AML-193 (cell line): ENCODE measurements at places on chromosomes 5 and 9.

DNA sequence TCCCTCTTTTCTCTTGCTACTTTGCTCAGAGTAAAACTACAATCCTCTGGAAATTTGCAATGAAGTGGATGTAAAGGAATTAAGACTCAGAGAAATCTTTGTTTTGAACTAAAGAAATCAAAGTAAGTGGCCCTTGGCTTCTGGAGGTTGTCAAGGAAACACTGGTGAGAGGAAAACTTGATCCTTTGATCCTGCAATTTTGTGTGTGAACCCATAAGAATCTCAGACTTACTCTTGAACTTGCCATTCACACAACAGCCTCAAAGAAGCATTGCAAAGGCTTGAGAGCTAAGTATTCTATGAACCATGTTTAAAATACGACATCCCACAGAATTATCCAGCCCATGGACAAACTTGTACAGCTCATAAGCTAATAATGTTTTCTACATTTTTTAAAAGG lies 827.5 kb downstream of the TAF11L14 start:
- no peak for DNase-seq

DNA sequence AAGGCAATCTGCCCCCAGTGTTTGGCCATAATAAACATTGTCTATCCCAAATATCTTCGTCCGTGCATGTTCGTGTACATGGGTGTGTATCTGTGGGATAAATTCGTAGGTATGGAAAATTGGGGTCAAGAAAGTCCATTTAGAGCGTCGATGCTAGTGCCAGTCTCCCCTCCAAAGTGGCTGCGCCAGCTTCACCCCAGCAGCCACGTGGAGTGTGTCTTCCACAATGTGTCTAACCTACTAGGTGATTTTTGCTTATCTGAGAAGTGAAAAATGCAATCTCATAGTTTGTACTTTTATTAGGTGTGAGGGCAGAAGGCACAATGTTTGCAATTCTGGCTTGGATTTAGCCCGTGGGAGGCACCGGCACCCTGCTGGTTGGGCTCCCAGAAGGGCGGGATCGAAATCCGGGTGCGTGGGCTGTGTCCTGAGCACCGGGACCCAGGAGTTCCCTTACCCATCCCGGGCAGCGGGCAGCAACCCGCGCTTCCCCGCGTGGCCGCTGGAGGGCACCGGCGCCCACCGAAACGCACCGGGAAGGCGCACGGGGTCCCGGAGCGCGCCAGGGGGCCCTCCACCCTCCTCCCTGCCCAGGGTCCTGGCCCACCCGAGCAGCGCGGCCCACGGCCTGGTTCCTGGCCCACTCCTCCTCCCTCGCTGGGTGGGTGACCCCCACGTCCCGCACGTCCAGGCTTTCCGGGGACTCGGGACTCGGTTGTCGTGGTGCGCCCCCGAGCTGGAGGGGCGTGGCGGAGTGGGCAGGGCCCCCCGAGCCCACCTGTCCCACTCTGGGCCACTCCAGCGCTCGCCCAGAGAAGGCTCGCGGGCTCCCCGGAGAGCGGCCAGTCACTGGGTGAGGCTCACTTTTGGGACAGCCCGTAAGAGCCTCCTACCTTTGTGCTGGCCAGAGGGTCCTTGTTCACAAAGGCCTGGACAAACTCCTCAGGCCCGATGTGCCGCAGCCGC lies 55.4 kb upstream of the RNF130 start:
- peak; percentile 13 for DNase-seq

GRCh38 chr5:9033524-9033923 lies 512.4 kb downstream of the SEMA5A start:
- DNase-seq = no peak

GRCh38 chr9:71768388-71769174 lies at the start of gene CEMIP2:
CEMIP2 (minus strand) TSS chr9:71768513; CDS start chr9:71750373, 18,140 bp downstream.
- DNase-seq = peak; percentile 85

DNA sequence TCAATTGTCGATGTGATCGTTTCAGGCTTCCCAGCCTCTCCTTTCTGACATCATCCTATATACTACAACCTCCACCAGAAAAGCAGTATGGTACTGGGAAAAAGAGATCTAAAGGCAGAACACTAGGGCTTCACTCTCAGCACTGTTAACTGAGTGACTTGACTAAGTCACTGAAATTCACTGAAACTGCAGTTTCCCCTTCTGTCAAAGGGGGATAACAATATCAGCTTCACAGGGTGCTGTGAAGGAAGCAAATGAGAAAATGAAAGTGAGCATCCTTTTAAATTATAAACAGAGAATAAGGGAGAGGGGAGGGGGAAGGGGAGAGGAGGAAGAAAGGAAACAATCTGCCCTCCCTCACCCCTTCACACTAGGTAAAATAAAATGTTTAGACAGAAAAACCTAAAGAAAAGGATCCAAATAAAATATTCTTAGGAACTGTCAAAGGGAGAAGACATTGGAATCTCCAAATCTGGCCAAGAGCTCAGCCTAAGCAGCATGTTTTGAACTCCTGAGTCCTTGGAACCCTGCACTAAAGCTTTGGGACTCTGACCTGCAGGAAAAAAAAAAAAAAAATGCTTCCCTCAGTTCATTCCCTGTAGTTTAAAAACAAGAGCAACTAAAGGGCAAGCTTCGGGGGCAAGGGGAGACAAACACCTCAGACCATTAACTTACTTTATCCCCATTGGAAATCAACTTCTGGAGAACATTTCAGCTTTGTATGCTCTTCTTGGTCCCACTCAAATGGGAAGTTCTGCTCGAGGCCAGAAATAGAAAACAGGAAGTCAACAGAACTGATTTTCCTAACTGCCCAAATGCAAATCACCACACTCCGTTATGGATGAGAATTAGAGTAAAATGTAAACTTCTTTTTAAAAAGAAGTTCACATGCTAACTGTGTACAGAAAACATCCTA lies 178.3 kb downstream of the DEPDC1B start:
- DNase-seq = no peak

DNA sequence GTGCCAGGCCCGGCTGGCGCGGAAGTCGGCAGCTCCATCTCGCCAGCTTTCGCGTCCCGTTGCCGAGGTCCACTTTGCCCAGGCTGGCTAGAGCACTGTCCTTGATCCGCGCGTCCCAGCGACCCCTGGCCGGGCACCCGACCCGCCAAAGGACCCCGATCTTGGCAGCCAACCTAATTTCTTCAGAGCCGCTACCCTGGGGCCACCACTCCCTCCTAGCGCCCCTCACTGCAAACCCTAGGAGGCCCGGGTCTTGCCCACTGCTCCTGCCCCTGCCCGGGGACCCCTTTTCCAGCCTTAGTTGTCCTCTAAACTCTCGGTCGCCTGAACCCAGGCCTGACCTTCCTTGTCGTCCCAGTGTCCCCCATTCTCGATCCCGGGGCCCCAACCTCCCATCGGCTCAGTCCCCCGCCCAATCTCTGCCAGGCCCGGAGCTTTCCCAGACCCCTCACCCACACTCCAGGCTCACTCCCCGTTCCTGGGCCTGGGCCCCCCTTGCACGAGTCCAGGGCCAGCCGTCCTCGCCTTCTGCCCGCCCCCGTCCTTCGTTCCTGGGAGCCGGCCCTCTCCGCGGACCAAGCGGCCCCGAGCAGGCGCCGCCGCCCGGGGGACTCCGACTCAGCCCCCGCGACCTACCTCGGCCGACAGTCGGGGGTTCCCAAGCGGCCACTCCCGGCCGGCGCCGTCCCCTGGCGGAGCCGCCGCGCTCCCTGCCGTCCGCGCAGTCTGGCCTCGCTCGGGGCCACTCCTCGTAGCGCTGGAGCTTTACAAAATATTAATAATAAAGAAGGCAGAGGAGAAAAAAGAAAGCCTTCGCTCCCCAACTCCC lies 701 bp upstream of the LMX1B start:
- DNase-seq = no peak

GRCh38 chr9:85431339-85432102 lies 310.2 kb downstream of the AGTPBP1 start:
- no peak for DNase-seq

DNA sequence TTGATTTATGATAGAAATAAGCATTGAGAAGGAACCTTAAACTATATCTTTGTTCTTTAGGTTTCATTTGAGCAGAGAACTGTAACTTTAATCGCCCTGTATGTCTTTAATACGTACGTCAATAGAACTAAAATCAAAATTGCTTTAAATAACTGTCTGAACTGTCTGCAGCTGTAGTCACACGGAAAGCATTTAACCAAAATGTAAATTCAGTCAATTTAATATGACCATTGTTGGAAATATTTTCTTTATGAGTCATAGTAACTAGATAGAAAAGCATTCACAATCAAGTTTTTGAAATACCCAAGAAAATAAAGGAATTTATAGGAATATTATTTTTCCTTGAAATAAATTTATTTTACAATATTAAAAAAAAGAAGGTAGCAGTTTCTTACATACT lies 157.1 kb upstream of the CDH6 start:
- DNase-seq = no peak

DNA sequence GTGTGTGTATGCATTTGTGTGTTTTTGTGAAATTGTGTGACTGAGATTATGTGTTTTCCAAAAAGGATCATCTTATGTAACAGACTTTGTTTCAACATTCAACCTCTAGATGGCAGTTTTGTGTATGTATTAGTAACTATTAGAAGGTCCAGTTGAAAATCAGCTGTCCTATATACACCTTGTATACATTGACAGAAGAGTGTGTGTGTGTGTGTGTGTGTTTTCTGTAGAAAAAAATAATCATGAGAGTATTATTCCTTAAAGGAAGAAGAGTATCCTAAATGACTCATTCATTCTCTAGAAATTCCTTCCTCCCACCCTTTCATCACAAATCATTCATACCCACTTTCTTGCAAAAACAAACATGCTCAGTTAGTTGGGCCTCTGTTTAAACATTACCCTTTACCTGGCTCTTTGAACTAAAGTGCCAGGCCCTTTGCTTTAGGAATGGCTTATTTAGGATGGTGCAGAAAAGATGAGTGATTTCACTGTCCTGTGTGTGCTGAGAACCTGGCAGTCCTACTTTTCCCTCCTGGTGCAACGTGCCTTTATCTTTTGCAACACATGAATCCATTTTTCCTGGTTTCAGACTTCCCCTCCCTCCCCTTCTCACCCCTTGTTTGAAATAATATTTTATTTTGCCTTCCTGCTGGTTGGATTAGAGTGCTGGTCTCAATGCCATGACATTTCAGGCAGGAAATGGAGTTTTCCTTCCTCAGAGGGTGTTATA lies 152.2 kb downstream of the ARHGAP26 start:
- DNase-seq = peak; percentile 71

GRCh38 chr5:43895876-43896275 lies 292.9 kb downstream of the NNT start:
- no peak for DNase-seq

DNA sequence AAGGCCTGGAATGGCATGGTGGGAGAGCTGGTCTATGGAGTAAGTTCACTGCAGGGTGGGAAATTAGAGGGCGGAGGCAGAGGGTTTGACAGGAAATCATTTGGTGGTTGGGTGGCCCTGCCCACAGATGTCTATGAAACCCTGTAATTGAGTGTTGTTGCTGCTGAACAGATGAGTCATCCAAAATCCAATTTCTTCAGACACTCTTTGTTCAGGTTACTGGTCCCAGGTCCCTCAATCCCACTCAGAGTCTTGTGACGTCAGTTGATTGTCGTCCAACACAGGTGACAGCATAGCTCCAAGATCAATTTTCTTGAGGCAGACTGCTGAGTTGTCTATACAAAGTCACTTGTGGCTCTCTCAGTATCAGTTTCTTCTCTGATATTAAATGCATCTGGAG lies 208.6 kb downstream of the GRIA1 start:
- DNase-seq = no peak

GRCh38 chr5:6175172-6175854 lies 203.0 kb downstream of the MED10 start:
- no peak for DNase-seq

DNA sequence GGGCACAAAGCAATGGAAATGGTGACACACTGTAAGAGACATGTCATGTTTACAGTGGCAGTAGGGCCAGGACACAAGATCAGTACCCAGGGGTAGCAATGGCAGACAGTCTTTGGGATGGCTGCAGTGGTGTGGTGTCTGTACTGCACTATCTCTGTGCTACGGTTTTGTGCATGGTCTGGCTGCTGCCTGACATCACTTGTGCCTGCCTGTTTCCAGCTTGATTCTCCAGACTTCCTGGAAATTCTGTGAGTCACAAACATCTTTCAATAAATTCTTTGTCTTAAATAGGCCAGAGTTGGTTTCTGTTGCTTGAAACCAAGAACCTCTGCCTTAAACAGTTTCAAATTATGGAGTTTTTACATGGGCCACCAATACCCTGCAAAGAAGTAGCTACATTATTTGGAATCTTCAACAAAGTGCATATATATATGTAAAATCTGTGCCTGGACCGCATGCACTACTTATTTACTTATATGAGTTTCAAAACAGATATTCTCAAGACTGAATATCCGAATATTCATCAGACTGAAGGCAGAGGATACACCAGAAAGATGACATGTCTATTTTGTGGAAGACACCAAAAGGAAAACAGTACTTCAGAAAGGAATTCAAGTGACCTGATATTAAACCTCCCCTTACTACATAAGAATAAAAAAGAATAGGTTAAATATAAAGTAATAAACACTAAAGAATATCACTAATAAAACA lies 188.1 kb downstream of the RFX3 start:
- DNase-seq = no peak

- DNase-seq = no peak
Measured at GRCh38 chr5:41032973-41033372, 38.2 kb downstream of the MROH2B start.

- no peak for DNase-seq
Measured at GRCh38 chr5:142484821-142485387, 160.1 kb upstream of the SPRY4 start.

GRCh38 chr5:173718469-173718868 lies 102.0 kb upstream of the BOD1 start:
- no peak for DNase-seq

DNA sequence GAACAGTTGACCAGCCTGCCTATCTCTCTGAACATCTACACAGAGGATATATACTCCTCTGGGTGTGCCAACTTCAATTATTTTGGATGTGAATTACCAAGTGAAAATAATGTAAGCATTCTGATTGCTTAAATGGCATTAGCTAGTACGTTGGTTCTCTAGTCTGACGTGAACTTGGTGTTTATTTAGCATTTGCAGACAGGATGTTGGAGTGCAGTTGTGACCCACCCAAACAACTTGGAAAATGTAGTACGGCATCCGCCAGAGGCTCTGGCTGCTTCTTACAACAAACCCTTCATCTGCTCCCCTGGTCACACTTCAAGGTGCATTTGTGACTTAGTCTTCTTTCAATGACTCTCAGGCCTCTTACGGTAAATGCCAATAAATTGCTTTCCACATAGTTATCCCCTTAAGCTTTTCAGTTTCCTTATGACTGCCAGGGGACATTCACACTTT lies 616.6 kb downstream of the PDE4D start:
- no peak for DNase-seq

- no peak for DNase-seq
Measured at GRCh38 chr9:21402386-21403251, 6.3 kb upstream of the IFNA8 start.
